Stimulated activated CD8-positive, alpha-beta memory T cell treated with anti-CD3 and anti-CD28 coated beads, Interleukin-4, amount 100 ng/mL, for 1 hour (primary cell): ENCODE measurements at places on chromosomes 1 and 21.

DNA sequence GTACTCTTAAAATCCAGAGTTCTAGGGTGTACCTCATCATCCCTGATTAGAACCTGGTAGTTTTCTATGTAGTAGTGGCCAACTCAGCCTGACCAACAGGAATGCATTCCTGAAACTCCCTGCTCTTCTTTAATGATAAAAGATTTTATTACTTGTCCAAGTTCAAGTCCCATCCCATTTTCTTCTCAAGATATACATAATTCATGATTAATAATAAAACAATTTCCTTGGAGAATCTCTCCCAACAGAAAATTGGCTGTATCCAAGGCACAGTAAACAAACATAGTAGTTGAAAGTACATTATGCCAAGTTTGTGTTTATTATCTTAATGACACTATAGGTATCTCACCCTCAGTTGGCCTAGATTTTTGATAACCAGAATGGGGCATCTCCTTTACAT lies 714.1 kb upstream of the ADAMTS5 start:
- no peak for DNase-seq

GRCh38 chr1:233336554-233337456 lies 9.3 kb downstream of the MAP3K21 start:
- DNase-seq: no peak

- no peak for DNase-seq
These were observed 66.6 kb downstream of the UBIAD1 start for GRCh38 chr1:11339346-11340232.

DNA sequence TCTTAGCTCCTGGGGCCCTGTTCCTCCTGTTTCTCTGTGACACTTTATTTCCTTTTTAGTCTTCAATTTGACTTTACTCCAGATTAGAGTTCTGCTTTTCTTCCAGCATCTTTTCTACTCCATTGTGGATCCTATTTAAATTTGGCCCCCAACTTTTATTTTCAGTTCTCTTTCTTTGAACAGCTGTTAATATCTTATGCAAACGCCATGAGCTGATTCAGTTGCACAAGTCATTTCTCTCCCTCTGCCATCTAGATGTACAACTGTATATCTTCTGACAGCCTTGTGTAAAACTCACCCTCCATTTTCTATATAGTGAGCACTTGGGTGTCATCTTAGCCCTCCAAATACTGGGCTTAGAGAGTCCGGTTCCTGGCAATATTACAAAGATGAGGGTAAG lies 42.2 kb downstream of the SPATA17 start:
- DNase-seq: no peak

GRCh38 chr1:41918450-41919043 lies at the start of gene HIVEP3:
Gene HIVEP3, minus strand, starts transcription at chr1:41918922.
- no peak for DNase-seq

DNA sequence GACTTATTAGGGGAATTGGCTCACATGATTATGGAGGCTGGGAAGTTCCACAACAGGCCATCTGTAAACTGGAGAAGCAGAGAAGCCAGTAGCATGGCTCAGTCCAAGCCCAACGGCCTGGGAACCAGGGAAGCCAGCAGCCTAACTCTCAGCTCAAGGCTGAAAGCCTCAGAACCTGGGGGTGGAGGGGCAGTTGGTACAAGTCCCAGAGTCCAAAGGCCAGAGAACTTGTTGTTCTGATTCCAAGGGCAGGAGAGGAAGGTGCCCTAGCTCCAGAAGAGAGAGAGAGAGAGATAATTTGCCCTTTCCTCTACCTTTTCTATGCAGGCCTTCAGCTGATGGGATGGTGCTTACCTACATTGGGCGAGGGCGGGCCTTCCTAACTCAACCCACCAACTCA lies 55.3 kb downstream of the MAN1C1 start:
- no peak for DNase-seq

- no peak for DNase-seq
These were observed 12.6 kb downstream of the FUBP1 start for GRCh38 chr1:77966291-77966690.
